ENCODE measurements at places on chromosomes 6 and 20. TPM values are rescaled to one million over a fixed set of nuclear protein-coding genes. Genes with fewer than 3 reads are reported as not detected.

Gene TGM3
- total RNA-seq, result not detected

Gene GFOD1
- 78.3 TPM for total RNA-seq

Gene RIPOR2
- 4.8 TPM for total RNA-seq

Gene OPN5
- not detected for total RNA-seq

Gene TOP1
- total RNA-seq, result 30.4 TPM

Gene HLA-F
- 51.6 TPM for total RNA-seq

Gene BNIP5
- not detected for total RNA-seq

Gene UNC5CL
- total RNA-seq, result 0.27 TPM

Gene HLA-DMB
- 15.8 TPM for total RNA-seq

Gene LTA
- total RNA-seq, result not detected

- DNase-seq, result no peak
Measured at GRCh38 chr6:116087437-116088027, 13.1 kb upstream of the NT5DC1 start.

- DNase-seq, result no peak
Measured at GRCh38 chr6:13908955-13909381, 15.8 kb upstream of the RNF182 start.

DNA sequence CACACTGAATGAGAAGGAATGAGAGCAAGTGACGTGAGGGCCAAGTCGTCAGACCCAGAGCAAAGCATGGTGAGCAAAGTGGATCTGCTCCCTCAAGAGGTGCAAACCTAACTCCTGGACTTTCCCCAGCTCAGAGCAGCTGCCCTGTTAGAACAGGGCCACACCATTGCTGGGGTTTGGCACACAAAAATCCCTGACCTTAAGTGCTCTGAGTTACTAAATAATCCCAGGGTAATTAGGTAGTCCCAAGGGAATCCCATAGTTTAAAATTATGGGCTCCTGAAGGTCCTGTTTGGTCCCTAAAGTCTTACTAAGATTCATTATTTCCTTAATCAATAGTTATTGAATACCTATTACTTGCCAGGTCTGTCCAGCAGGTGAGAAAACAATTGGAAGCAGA is 165.1 kb upstream of the TNFAIP3 start:
- no peak for DNase-seq

DNA sequence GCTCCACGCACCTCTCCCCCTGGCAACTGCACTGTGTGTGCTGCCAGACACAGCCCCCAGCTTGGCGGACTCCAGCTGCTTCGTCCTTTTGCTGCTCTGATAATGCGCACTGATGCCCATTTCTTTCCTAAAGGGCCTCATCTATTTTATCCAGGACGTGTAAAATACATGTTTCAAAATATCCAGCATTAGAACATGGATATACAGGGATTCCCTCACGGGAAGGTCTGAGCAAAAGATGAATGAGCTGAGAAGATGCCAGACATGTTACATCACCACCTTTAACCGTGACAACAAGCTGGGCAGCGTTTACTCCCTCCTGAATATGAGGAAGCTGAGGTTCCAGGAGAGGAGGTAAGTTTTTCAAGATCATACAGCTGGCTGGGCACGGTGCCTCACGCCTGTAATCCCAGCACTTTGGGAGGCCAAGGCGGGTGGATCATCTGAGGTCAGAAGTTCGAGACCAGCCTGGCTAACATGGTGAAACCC is 32.8 kb downstream of the TNXB start:
- no peak for DNase-seq

DNA sequence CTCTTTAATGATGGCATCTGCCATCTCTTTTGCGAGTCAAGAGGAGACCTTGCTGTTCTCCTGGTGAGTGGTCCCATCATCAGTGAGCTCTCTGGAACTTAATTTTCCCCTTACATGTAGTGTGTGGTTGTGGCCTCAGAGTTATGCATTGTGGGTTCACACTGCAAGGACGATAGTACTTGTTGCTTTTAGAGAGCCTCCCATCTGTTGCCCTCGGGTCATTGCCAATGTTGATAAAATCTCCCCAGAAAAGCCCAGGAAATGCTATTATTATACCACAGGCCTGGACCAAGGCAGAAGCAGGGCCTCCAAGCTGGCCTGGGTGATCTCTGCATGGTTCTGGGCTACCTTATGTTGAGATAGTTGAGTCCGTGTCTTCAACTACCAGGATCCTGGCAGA is 241.6 kb downstream of the BMP7 start:
- DNase-seq, result no peak

DNA sequence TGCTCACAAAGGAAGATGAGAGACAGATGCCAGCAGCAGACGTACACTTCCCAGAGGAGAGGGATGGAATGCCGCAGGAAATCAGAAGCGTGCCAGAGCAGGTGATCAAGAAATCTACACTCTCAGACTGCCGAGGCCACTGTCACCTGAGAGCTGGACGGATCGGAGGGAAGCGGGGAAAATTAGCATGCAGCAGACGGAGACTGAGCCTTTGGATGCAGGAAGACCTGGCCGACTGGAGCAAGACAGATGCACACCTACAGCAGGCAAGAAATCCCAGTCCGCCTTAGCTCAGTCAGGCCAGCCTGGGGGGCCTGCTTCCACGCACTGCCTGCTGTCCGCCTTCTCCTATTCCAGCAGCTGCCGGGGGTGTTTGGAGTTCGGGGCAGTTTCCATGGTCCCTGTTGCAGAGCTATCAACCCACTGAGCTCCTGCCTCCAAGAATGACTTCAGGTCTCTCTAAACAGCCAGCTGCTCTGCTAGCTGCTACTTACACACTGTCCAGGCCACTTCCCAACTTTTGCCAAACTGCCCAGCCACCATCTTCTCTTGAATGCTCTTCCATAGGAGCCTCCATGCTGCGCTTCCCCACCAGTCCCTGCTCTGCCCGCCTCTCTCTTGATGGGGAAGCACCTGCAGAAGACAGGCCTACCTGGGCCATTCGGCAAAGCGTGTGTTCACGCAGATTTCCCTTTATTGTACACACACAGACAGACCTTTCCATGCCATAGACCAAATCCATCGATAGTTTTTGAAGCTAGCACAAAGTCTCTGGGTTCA is 368.5 kb downstream of the ZFAND3 start:
- no peak for DNase-seq

DNA sequence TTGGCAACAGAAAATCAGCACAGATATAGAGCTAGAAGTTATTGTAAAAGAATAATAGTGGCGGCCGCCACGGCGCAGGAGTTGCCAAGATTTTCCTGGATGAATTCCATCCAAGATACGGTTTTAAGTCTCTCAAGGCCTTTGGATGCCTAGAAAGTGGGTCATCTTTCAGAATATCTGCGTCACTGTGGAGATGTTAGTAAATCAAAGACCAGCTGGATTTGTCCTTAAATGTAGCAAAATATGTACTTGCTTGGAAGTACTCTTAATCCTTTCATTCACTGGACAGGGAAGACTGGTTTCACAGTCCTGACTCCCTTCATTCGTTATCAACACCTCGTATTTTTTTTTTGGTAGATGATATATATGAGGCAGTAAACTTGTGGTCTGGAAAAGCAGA is 83.0 kb downstream of the SLC22A3 start:
- peak; percentile 38 for DNase-seq

- DNase-seq, result no peak
Measured at GRCh38 chr20:37525810-37526209, 1.9 kb downstream of the BLCAP start.

- DNase-seq, result no peak
Measured at GRCh38 chr6:112990971-112991370, 643.8 kb downstream of the RFPL4B start.

DNA sequence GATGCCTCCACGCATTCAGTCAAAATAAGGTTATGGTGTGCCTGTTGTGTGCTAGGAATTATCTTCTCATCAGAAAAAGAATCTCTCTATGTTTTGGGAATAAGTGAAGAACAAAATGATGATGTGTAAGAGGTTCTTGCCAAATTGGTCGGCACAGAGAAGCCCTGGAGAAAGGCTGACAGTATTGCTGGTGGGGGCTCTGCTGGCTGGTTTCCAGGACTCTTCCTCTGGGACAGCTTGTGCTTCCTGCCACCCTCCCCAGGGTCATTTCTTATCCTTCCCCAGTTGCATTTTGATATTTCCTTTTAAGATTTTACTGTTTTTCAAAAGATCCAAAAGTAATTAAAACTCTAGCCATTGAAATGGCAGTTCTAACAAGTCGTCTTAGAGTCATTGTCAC is 22.1 kb downstream of the CST4 start:
- DNase-seq, result no peak
